Stimulated activated CD8-positive, alpha-beta memory T cell treated with anti-CD3 and anti-CD28 coated beads, Interleukin-4, amount 100 ng/mL, for 1 hour (primary cell): ENCODE measurements at places on chromosomes 3 and 15.

- DNase-seq: no peak
Measured at GRCh38 chr3:188901126-188901525, 270.6 kb upstream of the TPRG1 start.

GRCh38 chr3:4808637-4809036, 170.6 kb upstream of the BHLHE40 start:
- no peak for DNase-seq

DNA sequence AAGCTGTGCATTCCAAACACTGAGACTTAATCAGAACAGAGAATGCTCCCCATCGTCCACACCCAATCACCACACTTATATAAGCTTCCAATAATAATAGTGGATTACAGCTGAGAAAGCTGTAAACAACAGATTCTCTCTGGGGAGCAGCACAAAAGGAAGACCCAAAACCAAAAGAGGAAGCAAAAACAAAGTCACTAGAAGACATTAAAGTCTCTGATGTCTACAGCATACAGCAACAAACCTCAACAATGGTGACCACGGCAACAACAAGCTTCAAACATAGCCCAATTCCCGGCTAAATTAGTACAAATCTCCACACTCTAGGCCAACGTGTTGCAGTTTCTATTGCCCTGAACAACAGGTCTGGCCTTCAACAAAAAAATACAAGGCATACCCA, 37.7 kb downstream of the ZDHHC23 start:
- no peak for DNase-seq

DNA sequence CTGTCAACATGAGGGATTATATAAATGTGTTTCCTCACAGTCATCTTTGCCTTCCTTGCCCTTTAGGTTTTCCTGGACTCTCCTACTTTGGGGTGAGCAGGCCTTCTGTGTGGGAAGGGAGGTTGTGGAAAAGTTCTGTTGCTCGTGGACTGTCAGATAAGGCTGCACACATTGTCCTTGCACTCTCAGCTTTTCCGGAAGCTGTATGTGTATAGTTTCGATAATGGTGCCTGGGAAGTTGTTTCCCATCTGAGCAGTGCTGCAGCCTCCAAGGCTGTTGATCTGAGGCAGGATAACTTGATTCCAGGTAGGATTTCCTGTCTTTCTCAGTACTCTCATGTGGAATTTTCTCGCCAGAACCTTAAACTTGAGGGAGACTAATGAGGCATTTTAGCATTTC, 297.8 kb upstream of the AZI2 start:
- no peak for DNase-seq

DNA sequence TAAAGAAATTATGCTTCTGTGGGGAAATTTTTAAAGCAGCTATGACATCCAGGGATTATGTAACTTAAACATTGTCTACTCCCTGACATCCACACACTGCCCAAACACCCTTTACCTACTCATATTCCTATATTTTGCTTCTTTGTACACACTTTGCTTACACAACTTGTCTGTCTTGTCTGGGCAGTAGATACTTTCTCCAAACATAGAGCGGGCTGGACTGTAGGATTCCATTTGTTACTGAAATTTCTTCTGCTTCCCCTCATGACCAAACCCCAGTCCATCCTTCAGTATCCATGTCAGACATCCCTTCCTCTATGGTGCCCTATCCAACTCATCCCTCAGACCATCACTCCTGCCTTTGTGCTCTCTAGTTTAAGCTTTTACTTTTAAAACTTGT, 19.9 kb downstream of the NCEH1 start:
- DNase-seq: no peak

DNA sequence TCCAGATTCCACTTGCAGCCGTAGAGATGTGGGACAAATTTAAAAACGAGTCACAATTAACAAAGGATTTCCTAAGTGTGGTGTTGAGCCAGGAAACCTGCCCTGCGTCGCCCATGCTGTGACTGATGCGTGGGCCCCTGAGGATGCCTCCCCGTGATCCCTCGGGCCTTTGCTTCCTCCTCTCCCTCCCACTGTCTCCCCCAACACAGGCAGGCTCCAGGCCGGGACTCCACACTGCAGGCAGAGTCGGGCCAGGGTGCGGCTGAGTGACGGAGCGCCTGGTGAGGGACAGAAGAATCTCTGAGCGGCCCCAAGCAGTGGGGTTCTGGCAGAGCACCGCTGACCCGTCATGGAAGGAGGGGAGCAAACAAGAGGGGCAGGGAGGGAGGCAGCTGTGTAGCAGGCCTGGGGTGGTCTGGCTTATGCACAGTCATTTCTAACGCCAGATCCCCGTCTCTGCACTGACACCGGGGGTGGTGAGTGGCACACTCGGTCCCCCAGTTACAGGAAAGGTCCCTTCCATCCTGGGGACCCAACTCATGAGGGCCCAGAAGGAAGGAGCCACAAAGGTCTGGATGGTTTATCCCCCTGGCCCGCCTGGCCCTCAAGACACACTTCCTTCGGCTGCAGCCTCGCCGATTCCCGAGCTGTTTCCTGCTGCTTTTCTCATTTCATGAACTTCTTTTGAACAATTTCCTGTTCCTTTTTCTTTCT, 91.0 kb downstream of the XXYLT1 start:
- DNase-seq: no peak

- no peak for DNase-seq
Measured at GRCh38 chr3:142574665-142575064, 3.9 kb downstream of the ATR start.

- DNase-seq: no peak
Measured at GRCh38 chr15:80918196-80918783, 71.3 kb downstream of the MESD start.

- no peak for DNase-seq
Measured at GRCh38 chr3:28923994-28924393, 356.9 kb upstream of the RBMS3 start.

DNA sequence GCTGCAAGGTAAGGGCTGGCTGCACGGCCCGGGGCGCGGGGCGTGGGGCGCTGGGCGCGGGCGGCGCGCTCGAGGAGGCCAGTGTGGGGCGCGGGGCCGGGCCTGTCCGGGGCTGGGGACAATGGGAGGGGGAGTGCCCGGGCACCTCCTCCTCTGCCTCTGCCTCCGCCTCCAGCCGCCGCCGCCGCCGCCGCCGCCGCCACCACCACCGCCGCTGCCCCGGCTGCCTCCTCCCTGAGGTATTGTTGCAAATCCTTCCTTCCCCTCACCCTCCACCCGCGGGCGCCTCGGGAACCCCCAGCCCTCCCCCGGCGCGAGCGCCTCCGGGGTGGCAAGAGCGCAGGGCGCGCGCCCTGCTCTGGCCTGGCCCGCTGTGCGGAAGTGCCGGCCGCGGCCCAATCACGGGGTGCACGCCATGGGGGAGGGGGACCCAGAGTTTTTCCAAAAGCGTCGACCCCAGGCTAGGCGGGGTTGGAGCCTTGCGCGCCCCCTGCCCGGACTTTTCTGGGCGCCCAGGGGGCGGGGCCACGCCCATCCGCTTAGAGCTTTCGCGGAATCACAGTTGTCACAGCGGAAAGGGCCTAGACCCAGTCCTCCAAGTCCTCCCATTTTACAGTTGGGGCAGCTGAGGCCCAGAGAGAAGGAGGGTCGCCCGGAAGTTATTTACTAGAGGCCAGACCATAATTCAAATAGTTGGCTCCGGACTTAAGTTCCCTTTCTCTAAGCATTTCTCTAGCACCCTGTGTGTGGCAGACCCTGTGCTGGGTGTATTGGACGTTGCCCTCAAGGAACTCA, at the start of gene LPP:
Gene LPP, plus strand, starts transcription at position 144 of the 795 bp plus-strand sequence. CDS start 251,964 bp downstream, outside the sequence.
- DNase-seq: peak; percentile 63

- no peak for DNase-seq
Measured at GRCh38 chr15:69843276-69843899, 254.3 kb downstream of the TLE3 start.

DNA sequence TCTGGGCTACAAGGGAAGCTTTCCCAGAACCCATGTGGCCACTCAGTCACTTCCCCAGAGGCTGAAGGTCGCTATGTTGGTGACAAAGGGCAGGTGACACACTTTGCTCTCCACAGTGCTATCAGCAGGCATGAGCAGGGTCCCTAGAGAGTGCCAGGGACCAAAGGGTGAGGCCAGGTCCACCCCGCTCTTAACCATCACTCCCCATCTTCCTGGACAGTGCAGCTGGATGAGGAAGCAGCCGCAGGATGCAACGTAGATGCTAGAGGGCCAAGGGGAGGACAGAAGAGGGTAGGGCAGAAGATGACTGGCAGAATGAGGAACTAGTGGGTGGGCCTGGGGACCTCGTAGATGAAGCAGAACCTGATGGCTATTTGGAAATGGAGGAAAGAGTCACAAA, 13.6 kb upstream of the LTF start:
- no peak for DNase-seq

DNA sequence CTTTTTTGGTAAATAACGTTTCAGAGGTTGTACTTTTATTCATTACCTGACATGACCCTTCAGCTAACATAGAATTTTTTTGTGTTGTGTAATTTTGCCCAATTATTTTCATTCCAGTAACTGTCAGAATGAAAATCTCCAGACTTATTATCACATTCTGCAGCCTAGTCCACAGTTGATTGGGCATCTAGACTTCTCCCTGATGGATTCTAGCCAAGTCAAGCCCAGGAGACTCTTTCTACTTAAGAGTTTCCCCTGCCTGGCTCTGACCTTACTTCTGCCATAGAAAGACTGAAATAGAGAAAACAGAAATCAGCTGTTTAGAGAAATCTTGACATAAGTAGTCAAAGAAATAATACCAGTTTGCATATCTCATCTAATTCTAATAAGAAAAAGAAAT, 82.9 kb upstream of the CDAN1 start:
- DNase-seq: no peak

GRCh38 chr15:82807920-82808633, 1.4 kb upstream of the WHAMM start:
- DNase-seq: no peak

- no peak for DNase-seq
Measured at GRCh38 chr3:15754047-15754446, 43.7 kb downstream of the ANKRD28 start.

- DNase-seq: no peak
Measured at GRCh38 chr3:22907161-22907780, 295.9 kb upstream of the UBE2E2 start.

- DNase-seq: no peak
Measured at GRCh38 chr3:99625643-99626416, 12.6 kb upstream of the COL8A1 start.

DNA sequence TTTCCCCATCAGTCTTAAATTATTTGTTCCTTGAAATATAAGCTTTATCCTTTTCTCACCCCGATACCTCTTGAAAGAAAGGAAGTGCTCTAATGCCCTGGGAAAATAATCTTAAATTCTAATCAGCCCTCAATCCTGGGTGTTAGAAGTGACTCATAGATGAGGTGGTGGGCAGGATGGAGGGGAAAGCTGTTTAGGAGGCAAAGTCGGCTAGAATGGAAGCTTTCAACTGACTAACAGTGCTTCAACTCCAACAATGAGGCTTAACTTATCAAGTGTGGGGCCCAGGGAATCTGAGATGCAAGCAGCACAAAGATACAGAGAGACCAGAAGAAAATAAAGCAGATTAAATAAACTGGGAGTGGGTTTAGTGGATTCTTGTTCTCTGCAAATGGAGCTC, 175.8 kb downstream of the EPHB1 start:
- DNase-seq: no peak

- DNase-seq: no peak
Measured at GRCh38 chr3:61804782-61805181, 243.4 kb downstream of the PTPRG start.

- peak; percentile 49 for DNase-seq
Measured at GRCh38 chr3:38039899-38040261, 872 bp downstream of the DLEC1 start.

DNA sequence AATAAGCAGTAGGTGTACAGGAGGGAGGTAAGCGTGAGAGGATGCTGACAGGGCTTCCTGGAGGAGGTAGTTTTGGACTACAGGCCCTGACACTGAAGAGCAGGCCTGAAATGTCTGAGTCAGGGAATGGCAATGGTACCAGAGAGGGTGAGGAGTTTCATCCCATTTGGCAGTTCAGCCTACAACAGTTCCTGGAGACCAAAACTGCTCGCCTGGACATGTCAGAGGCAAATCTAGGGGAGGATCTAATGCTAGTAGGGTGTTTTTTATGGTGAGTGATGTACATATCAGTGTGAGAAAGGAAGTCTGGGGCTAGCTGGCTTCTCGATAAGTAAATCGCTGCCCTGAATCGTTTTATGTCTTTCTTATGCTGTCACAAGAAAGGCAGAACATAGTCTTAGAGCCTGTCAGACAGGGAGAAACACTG, 13.8 kb upstream of the TNFSF10 start:
- no peak for DNase-seq

DNA sequence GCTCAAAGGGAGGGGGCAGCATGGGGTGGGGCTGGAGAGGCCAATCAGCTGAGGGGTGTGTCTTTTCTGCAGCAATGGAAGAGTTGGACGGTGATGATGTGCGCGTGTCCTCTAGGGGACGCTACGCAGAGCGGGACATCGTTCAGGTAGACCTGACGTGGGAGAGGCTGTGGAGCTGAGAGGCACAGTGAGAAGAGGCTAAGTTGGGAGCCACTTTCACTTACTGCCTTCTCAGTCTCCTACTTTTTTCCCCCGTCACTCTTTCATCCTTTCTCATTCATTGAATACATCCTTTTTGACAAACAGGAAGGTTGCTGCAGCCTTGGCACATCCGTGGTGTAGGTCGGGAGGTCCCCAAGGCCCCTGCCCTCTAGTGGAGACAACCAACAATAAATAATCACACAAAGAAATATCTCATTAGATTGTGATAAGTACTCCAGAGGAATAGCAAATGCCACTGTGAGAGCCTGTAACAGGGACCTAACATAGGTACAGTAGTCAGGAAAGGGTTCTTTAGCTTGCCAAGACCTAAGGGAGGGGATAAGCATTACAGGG, 4.4 kb upstream of the BRPF1 start:
- no peak for DNase-seq

- no peak for DNase-seq
Measured at GRCh38 chr3:157067114-157067513, 92.8 kb downstream of the CCNL1 start.

- DNase-seq: no peak
Measured at GRCh38 chr15:61064651-61065050, 164.5 kb downstream of the RORA start.

- DNase-seq: no peak
Measured at GRCh38 chr3:31142139-31142538, 247.7 kb upstream of the GADL1 start.

DNA sequence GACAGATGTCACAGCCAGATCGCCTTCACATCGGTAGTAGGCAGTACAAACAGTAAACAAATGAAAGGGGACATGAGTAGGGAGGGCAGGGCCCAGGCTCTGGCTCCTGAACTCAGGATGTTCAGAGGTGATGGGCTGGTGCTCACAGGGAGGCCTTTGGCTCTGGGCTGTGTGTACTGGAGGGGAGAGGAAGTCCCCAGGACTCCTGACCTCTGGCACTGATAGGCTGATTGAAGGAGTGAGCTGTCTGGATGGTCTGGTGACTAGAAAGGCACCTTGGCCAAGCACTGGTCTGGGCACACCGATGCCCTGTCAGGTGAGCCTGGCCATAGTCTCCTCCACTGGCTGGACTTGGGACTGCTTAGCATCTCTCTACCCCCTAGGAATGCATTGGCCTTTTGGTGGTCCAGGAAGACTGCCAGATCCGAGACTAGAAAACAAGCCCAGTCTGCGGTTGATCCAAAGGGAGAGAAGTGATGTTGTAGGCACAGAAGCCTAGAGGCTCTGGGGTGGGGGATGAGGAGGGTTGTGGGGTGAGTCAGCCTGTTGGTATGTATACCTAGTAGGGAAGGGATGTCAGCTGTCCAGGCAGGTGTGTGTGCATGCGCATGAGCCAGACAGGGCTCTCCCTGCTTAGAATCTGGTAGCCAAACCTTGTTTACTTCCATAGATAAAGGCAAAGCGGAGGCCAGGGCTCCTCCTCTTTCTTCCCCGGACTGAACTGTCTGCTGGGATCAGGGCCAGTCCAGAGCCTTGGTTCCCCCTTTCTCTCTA, 1.9 kb downstream of the SPINT1 start:
- DNase-seq: no peak

GRCh38 chr3:183896610-183897009, 11.9 kb upstream of the PARL start:
- no peak for DNase-seq
